Naive B cell (primary cell): ENCODE measurements at places on chromosomes 5 and 9.

GRCh38 chr5:75733767-75734166 lies 16.5 kb upstream of the POC5 start:
- no peak for DNase-seq

GRCh38 chr5:14202462-14202861 lies 59.3 kb downstream of the TRIO start:
- DNase-seq = no peak

GRCh38 chr5:133327946-133328401 lies 276.2 kb downstream of the HSPA4 start:
- no peak for DNase-seq

DNA sequence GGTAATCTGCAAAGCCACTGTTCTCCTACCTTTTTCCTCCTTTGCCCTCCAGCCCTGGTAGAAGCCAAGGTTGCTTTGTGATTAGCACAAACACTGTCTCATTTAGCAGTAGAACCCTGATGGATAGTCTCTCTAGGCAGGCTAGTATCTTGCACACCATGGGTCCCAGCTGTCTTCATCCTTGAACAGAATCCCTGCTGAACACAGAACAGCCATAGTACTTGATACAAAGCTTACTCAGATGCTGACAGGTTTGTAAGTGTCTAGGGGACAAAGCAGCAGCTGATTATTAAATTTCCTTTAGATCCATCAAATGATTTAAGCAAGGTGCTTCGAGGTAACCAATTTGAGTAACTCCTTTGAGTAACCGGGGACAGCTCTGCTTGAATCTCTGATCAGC lies 163.7 kb upstream of the PPP1R2B start:
- DNase-seq = no peak

GRCh38 chr9:70525519-70525918 lies 111.1 kb upstream of the KLF9 start:
- DNase-seq = no peak
